ENCODE measurements at places on chromosomes 11 and 22.

DNA sequence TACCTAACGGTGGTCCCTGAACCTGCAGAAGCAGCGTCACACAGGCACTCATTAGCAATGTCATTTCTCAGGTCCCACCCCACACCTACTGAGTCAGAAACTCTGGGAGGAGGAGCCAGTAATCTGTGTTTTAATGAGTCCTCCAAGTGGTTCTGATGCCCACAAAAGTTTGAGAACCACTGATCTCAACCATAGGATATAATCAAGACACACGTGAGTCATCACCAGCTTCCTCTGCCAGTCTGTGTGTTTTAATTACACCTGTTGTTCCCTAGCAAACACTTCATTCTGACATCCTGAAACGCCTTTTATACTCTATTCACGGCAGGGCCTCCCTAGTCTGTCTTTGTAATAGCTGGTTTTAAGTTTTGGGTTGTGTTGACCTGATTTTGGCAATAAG lies 5.8 kb downstream of the TECTA start:
- DNase-seq: no peak

DNA sequence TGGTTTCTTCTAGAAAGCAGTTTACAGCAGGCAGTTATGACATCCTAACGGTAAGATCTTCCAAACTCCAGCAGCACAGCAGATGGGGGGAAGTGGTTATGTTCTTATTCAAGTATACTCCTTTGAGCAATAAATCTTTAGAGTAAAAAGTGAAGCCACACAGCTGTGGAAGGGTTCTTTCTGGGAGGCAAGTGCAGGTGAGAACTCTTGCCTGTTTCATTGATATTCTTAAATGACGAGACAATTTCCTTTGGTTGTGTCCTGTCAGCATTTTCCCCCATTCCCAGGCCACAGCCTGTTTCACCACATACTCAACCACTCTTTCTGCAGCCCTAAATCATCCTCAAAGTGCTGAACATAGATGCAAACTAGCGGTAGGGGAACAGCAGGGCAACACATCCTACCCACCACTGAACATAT lies 207.3 kb upstream of the MTNR1B start:
- no peak for DNase-seq

GRCh38 chr22:26737262-26737661 lies 79.9 kb downstream of the MIAT start:
- DNase-seq: no peak

DNA sequence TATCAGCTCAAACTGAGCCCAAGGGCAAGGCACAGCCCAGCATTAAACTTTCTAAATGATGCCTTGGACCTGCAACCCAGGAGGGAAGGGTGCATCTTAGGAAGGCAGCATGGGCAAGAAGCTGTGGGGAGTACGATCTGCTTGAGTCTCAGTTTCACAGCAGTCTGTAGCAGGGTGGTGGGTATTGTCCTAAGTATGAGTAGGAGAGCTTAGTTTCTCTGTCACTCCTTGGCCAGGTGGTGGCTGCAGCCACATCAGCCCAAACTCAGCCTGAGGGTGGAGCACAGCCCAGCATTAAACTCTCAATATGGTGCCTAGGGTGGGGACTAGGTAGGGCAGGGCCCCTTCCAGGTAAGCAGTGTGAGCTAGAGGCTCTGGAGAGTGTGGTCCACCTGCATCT lies 85.5 kb downstream of the ACER3 start:
- no peak for DNase-seq

GRCh38 chr11:130819625-130820024 lies 96.7 kb downstream of the SNX19 start:
- DNase-seq: no peak

GRCh38 chr22:39417641-39418040 lies 18.1 kb downstream of the TAB1 start:
- no peak for DNase-seq

- DNase-seq: no peak
Observed at GRCh38 chr11:122714004-122714403, 58.5 kb downstream of the UBASH3B start.

DNA sequence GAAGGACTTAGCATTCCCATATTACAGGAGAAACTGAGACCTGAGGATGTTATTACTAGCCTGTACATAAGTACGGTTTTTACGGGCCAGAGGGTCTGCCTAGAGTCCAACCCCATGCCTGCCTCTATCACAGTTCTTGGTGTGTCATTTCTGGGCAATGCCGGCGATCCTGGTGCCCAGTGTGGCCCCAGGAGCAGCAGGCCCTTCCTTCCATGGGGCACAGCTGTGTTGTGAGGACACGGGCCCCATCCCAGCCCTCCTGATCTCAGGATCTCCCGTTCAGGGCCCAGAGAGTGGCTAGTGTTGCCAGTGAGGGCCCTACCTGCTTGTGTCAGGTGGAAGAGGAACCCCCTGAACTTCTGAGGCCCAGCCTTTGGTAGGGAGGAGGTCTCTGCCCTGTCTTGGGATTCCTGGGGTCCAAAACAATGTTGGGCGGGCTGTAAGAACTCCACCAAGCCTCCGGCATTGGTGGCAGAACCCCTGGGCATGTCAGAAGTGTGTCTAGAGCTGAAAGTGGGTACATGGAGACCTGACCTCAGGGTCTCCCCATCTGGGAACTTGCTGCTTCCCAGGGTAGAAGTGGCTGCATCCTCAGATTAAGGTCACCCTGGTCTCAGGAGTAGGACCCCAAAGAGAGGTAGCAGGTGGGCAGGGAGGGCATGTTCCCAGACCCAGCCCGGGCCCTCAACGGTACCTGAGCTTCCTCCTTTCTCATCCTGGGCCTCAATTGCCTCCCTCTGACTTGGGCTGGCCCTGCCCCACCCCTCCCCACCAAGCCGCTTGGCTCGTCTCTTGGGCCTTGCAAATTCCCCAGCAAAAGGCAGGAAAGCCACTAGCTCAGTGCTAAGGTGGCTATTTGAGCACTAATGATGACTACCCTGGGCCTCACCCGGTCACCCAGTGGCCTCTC lies 74.6 kb upstream of the KCNQ1OT1 start:
- DNase-seq: no peak

GRCh38 chr11:62124186-62125113 lies 639 bp downstream of the INCENP start:
- DNase-seq: no peak

- DNase-seq: no peak
Observed at GRCh38 chr11:73663604-73664495, 17.5 kb downstream of the PLEKHB1 start.

GRCh38 chr22:48310289-48310688 lies 1517.4 kb downstream of the BRD1 start:
- DNase-seq: no peak

DNA sequence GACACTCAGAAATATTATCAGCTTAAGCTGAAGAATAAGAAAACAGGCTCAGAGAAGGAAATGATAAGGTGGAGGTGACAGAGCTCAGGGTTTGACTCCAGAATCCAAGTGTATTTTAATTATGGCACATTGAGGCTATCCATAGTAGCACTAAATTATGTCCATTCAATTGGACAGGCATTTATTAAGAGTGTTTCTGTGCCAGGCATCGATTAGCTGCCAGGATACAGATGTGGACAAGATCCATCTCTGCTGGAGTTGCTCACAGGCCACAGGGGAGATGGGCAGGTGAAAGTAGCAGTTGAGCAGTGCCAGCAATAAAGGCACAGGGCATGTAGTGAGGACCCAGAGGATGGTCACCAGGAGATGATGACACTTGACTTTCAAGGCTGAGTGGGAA lies 592.5 kb downstream of the INSC start:
- DNase-seq: no peak

DNA sequence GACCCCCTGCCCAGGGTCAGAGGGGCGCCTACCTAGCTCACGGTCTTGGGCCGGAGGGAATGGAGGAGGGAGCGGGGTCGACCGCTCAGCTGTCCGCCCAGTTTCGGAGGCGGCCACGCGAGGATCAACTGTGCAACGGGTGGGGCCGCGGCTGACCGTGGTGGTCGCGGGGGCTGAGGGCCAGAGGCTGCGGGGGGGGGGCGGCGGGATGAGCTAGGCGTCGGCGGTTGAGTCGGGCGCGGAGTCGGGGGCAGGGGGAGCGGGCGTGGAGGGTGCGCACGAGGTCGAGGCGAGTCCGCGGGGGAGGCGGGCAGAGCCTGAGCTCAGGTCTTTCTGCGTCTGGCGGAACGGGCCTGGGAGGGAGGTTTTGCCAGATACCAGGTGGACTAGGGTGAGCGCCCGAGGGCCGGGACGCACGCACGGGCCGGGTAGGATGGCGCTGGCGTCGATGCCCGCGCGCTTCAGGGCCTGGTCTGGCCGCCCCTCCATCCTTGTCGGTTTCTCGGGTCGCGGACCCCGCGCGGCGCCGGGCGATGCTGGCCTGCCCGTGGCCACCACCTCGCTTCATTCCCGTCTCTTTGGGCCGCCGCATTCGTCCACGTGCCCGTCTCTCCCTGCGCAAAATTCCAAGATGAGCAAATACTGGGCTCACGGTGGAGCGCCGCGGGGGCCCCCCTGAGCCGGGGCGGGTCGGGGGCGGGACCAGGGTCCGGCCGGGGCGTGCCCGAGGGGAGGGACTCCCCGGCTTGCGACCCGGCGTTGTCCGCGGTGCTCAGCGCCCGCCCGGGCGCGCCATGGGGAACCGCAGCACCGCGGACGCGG lies at the start of gene DRD4:
TSS of gene DRD4 (plus strand) at position 759 of the 822 bp plus-strand sequence. CDS start at position 795, 36 bp downstream.
- DNase-seq: no peak

- no peak for DNase-seq
Observed at GRCh38 chr22:45493286-45493771, 9.4 kb upstream of the FBLN1 start.

DNA sequence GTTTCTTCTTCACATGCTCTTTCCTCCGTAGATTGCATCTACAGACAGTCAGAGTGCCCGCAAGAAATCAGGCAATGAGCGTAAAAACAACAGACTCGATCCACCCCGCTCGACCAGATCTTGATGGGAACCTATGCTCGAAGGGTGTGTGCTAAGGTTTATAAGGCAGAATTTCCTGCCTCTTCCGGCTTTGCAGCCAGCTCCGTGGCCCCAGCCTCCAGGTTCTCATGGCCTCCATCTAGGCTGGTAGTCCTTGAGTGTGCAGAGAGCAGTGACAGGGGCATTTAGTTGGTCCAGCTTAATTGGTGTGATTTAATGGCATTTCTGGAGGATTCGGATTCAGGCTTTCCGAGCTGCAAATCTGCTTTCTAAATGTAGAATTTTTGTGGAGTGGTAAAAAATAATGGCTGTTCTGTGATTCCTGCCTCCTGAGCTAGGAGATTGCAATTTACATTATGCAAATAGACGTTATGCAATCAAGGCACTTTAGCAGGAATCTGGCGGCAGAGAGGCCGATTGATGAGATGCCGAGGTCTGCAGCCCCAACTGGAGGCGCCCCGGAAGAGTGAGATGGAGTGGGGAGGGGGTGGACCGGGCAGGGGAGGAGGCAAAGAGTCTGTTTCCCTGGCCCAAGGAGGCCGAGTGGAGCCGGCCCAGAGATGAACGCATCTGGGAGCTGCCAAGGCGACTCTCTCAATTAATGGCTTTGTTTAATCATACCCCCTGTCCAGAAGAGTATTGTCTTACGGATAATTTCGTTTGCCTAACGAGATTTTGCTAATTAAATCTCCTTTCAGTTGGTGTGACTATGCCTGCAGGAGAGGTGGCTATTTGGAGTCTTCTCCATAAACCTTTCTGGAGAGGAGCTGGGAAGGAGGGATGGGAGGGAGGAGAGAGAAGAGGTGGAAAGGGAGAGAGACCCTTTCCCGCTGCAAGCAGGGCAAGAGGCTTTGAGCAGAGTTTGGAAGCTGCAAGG lies 75.3 kb downstream of the PKNOX2 start:
- DNase-seq: no peak

- no peak for DNase-seq
Observed at GRCh38 chr11:3836903-3837302, 3.9 kb downstream of the RHOG start.

- no peak for DNase-seq
Observed at GRCh38 chr11:87422566-87422965, 384.8 kb downstream of the TMEM135 start.

DNA sequence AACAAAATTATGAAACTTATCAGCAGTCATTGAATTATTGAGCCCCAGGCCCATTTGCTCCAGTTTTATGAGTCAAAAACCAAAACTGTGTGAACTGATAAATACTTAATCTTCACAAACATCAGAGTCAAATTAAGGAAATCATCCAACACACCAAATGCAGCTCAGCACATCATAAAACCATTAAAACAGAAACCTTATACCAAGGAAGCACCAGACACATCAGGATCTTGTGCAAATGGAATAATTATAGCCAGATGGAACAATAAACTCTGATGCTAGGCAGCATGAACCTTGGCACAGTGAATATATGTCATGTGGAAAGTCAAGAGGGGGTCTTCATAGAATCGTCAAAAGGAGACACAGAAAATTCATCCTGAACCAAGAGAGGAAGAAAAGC lies 410.7 kb upstream of the API5 start:
- DNase-seq: no peak

GRCh38 chr22:34297536-34298120 lies 377.4 kb upstream of the LARGE1 start:
- DNase-seq: no peak

DNA sequence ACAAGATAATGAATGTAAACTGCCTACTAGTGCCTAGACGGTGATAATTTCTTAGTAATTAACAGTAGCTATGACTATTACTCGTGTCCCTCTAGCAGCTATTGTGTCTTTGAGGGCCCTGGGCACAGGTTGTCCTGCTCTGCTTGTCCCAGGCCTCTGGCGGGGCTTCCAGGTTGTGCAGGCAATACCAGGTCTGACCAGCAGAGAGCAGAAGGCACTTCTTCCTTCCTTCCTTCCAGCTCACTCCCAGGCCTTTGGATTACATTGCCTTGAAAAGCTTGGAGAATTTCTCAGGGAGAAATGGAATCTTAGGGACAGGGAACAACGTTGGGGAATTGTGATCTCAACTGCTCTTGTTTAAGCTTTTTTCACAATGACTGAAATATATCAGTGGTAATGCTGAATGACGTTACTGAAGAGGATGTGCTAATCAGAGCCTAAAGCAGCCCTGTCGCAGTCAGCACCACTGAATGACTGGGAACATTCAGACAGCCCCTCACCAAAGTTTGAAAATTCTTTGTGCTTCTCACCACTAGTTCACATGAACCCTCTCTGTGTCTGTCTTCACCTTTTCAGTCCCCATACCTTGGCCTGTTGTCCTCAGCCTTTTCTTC lies 8.4 kb upstream of the CCKBR start:
- DNase-seq: no peak

GRCh38 chr11:60902625-60903024 lies 3.8 kb downstream of the PRPF19 start:
- DNase-seq: no peak

- no peak for DNase-seq
Observed at GRCh38 chr11:27611390-27611789, 88.9 kb downstream of the BDNF start.

GRCh38 chr11:121376130-121376529 lies 76.0 kb upstream of the SORL1 start:
- DNase-seq: no peak

GRCh38 chr22:50250555-50251476 lies at the start of gene HDAC10:
Gene HDAC10, minus strand, starts transcription at chr22:50251265. Its CDS starts 233 bp downstream, at chr22:50251032.
- peak; percentile 50 for DNase-seq

DNA sequence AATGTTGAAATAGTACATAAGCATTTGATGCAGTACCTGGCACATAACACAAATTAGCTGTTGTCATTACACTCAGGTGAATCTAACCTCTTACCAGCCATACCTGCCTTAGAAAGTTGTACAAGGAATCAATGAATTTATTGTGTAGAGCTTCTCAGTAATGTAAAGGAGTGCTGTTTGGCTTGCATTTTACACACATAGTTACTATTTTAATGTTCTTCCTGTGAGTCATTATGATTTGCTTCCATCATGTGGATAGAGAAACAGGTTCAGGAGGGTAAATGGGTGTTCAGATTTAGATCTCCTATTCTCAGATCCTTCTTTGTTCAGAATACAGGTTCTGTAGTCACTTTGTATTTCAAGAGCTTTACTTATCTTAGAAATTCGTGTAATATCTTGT lies 27.6 kb upstream of the RCE1 start:
- no peak for DNase-seq

All from stimulated activated CD4-positive, alpha-beta T cell treated with anti-CD3 and anti-CD28 coated beads, Interleukin-1b, Interleukin-23, amount 100 ng/mL, for 1 hour (primary cell).